ENCODE measurements at places on chromosomes 3 and 15.

DNA sequence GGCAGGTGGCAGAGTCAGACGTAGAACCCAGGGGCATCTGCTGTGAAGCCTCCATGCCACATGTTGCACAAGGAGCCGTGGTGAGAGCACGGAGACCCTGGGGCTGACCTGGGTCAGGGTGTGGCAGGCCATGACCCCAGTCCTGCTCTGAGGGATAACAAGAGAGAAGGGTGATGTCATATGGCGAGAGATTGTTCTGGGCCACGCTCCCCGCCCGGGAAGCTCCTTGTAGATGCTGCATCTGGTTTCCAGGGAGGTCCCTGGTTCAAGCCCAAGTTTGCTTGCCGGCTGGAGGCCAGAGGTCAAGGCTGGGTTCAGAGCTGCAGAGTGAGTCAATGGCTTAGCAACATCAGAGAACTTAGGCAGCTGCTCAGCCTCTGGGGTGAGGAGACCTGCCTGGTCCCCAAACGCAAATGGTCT is 17.3 kb downstream of the FGD5 start:
- DNase-seq, result no peak

- no peak for DNase-seq
Observed at GRCh38 chr15:50797926-50798325, 32.4 kb upstream of the SPPL2A start.

DNA sequence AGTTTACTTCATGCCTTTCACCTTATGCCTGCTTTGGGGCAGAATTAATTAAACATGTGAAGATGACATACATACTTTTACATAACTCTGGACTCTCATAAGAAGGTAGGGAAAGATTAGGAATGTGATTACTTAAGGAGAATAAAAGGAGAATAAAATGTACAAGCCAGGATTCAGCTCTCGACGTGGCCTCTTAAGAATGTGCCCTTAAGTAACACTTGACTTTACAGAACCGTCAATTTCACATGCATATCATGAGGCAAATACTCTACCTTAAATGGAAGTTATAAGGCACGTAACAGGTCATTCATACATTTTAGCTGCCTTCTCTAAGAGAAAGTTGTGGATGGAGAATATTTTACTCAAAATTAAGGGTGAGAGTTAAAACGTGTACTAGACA is 263.7 kb upstream of the LMCD1 start:
- no peak for DNase-seq

- DNase-seq, result no peak
Observed at GRCh38 chr3:177194299-177194698, 3.0 kb downstream of the TBL1XR1 start.

GRCh38 chr3:157532529-157533297 is 29.5 kb upstream of the VEPH1 start:
- DNase-seq, result no peak

- no peak for DNase-seq
Observed at GRCh38 chr3:160885791-160886286, 129.8 kb downstream of the PPM1L start.

DNA sequence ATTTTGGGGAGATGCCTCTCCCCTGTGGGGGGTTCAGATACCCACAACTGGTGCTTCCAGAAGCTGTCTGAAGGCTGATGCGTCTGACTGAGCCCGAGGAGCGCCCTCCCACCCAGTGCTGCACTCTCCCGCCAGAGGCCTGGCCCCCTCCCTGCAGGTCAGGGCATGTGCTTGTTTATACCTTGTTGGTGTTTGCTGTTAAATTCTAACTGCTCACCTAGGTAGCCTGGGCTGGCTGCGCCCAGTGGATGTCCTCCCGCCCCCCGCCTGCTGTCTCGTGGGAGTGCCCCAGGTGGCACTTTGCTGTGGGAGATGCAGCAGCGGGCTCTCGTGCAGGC is 12.9 kb downstream of the KLF13 start:
- DNase-seq, result no peak

DNA sequence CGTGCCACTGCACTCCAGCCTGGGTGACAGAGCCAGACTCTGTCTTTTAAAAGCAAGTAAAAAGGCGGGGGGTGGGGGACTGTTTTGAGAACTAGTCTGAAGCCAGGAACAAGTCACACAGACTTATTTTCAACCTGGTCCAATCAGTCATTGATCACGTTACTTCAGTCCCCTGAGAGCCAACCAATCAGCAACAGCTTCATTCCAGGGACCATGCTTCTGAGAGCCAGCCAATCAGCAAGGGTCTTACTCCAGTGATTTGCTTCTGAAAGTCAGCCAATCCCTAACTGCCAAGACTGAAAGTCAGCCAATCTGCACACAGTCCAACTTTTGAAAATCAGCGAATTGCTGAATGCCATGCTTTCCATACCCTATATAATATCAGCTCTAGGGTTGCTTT is 48.6 kb upstream of the C15orf39 start:
- no peak for DNase-seq

GRCh38 chr3:106275592-106275991 is 406.8 kb upstream of the CBLB start:
- no peak for DNase-seq

GRCh38 chr3:126897943-126898342 is 85.0 kb upstream of the PLXNA1 start:
- DNase-seq, result no peak

- no peak for DNase-seq
Observed at GRCh38 chr3:133138017-133138416, 99.8 kb downstream of the TMEM108 start.

- DNase-seq, result no peak
Observed at GRCh38 chr15:57375827-57376695, at the start of gene CGNL1. Gene CGNL1, plus strand, starts transcription at chr15:57376505. Its CDS starts 61,495 bp downstream, at chr15:57438000.

DNA sequence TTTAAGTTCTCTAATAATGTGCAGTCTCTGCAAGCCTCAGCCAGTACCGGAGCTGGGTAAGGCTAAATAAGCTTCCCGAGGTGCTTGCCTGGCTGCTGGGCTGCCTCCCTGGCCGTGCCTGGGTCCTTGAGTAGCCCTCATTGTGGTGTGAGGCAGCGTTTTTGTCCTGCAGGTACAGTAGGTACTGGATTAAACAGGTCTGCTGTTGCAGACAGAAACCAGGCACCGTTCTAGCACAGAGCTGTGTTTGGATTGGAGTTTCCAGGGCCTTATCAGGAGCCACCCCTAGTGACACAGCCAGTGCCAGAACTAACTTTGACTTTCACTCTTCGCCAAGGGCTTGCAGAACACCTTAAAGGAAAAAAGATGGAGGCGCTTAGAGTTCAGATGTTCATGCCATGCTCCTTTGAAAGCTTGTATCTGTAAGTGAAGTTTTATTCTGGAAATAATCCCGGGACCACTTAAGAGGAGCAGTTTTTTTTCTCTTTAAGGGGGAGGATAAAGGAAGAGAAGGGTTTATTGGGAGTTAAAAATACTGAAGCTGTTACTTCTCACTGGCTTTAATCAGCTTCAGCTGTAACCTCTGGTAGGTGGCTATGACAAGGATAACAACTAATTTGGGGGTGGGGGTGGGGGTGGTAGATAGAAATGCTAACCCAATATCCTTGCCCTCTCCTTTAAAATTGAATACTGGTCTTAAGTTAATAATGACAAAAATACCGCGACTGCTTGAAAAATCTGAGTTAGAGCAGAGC is 126.8 kb downstream of the MITF start:
- DNase-seq, result no peak

GRCh38 chr15:62549345-62549970 is 384.4 kb upstream of the C2CD4B start:
- DNase-seq, result no peak

- DNase-seq, result no peak
Observed at GRCh38 chr3:67416703-67417102, 237.7 kb downstream of the SUCLG2 start.

GRCh38 chr15:92153620-92154019 is 240.1 kb upstream of the ST8SIA2 start:
- DNase-seq, result no peak

- DNase-seq, result no peak
Observed at GRCh38 chr15:58517682-58518525, 86.1 kb downstream of the LIPC start.

GRCh38 chr3:52217409-52217805 is 8.0 kb downstream of the TLR9 start:
- no peak for DNase-seq

GRCh38 chr3:88114878-88115549 is 34.7 kb upstream of the C3orf38 start:
- no peak for DNase-seq

- no peak for DNase-seq
Observed at GRCh38 chr3:178100908-178101307, 435.3 kb upstream of the KCNMB2 start.

DNA sequence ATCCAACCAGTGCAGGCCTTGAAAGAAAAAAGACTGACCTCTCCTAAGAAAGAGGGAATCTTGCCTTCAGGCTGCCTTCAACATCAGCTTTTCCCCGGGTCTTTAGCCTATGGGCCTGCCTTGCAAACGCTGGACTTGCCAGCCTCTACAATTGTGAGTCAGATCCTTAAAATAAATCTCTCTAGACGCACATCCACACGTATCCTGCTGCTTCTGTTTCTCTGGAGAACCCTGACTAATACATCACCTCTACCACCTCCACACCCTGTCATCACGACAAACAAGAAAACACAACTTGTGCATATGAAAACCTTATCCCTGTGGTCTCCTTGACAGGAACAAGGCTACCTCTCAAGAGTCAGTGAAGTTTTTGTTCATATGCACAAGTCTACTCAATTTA is 11.8 kb downstream of the CYFIP1 start:
- DNase-seq, result no peak

- no peak for DNase-seq
Observed at GRCh38 chr3:170469151-170470062, 50.7 kb downstream of the CLDN11 start.

DNA sequence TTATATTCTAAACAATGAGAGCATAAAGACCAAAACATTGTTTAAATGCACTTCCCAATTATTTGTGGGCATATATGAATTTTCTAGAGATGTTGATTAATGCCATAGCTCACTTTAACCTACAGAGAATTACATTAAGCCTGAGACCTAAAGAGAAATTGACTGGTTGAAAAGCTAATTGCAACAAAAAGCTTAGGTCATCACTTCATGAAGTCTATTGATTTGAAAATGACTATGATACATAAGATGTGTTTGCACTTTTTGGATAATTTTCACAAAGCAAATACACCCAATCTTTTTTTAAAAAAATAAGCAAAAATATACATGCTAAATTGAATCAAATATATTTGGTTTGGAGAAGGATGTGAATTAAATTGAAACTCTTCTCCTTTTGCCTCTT is 532.8 kb upstream of the GOLIM4 start:
- no peak for DNase-seq

DNA sequence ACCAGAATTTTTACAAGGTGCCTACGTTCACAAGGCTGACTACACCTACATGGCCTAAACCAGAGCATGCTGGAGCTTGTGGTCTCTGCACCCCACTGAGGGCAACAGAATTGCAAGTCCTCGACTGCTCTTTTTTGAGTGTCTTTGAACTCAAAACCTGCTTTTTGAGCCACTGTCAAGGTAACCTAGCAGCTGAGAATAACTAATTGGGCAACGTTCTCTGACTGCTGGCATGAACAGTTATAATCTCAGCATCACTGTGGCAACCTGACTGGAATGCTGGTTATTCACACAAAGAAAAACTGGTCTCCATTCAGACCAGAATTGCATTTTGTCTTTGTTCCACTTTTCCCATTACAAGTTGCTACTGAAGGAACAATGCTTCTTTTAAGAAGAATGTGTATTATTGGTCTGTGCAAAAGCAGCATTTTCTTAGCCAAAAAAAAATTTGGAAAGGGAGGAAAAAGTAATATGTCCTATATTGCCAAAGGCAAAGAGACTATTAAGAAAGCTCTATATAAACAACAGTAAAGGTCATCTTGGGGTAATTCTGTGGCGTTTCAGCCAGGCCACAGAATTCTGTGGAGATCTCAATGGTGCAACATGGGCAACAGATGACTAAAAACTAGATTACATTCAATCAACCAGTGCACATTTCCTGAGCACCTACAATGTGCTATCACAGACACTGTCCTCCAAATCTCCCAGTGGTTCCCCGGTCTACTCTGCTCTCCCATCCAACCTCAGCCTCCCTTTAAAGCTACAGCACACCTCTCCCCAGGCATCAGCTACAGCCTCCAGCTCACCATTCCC is 76.8 kb downstream of the TNIK start:
- DNase-seq, result no peak

DNA sequence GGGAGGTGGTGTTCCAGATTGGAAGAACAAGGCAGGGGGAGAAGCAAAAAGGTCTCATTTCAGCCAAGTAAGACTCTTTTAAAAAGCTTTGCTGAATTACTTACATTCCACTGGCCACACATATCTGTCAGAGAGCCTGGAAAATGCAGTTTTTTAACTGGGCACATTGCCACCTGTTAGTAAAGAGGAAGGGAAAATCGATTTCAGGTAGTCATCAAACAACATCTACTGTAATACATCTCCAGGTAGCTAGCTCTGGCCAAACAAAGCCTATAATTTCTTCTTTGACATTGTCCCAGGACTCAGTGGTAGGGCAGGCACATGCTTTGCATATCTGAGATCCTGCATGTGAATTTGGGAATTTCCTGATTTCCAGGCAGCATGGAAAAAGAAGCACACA is 480.7 kb upstream of the SUCLG2 start:
- DNase-seq, result no peak

DNA sequence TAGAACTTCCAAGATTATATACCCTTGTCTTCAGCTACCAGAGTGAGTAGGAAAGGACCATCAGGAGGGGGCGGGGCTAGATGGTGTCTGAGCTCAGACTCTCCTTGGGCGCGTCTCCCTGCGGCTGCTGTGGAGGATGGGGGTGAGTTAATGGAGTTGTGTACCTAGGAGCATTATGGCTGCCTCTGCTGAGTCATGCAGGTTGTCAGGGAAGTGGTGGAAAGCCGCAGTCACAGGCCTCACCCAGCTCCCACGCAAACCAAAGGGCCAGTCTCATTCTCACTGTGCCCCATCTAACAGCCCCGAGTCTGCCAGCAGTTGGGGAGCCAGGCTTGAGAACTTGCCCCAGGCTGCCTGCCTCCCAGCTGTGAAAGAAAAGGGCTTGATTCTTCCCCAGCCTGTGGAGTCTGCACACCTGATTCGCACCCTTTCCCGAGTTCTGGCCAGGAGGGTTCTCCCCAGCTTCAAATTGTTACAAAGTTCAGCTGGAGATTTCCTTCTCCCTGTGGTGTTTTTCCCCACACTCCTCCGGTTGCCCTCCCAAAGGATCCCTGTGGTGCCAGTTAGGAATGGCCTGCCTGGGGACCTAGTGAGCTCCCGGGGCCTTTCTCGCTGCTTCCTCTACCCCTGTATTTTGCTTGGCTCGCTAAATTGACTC is 143.3 kb downstream of the HCN4 start:
- DNase-seq, result no peak

DNA sequence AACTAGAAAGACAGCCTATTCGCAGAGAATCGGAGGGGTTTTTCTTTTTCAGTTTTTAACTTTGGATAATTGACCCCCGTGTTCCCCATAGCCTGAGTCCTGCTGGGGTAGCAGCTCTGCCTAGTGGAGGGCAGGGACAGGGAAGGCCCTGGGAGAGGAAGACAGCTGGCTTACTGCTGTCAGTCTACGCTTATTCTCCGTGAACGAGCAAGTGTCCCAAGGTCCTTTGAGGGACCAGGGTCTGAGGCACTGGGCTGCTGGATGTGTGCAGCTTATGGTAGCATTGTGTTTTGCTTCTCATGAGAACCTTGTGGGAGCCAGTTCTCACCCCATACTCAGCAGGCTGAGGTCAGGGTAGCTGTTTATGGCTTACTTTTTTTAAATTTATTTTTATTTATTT is 3.0 kb downstream of the LIMD1 start:
- no peak for DNase-seq

- peak; percentile 14 for DNase-seq
Observed at GRCh38 chr15:66654739-66655375, 47.2 kb upstream of the SMAD6 start.

Measured in stimulated activated CD4-positive, alpha-beta T cell treated with anti-CD3 and anti-CD28 coated beads, Interleukin-1b, Interleukin-23, amount 100 ng/mL, for 24 hours (primary cell).